ENCODE measurements at places on chromosomes 7 and 10. TPM values are rescaled to one million over a fixed set of nuclear protein-coding genes. Genes with fewer than 3 reads are reported as not detected.
A peak's percentile ranks its signal among the peaks of the same experiment; 100 is the strongest.

DNA sequence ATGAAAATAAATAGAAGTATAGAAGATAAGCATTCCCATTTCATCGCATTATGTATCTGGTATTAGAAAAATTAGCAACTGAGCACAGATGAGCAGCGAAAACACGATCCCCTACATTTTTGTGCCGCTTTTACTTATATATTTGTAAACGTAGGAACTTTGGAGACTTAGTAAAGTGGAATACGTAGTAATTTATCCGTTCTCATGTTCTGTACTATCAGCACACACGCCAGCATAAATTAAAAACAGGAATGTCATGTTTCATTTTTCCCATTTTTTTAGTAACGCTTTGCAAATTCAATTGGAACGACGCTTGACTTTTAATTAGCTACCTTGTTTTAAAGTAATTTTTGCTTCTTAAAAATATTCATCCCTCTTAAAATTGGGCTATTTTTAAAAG lies 2.4 kb downstream of the ZNRF2 start:
- DNase-seq: no peak
- peaks cover 3% of the 10 kb centered on the region for H3K36me3 ChIP-seq
- H3K4me1 ChIP-seq: peaks cover 23% of the 10 kb centered on the region
- peak overlapping the region; percentile 83 for H3K4me3 ChIP-seq
- H3K27ac ChIP-seq: peak overlapping the region; percentile 12
- H3K27me3 ChIP-seq: no peaks in the 10 kb centered on the region

GRCh38 chr10:79937701-79938151 lies 11.2 kb downstream of the SFTPD start:
- H3K4me1 ChIP-seq: no peaks in the 10 kb centered on the region
- H3K27me3 ChIP-seq: peaks cover 3% of the 10 kb centered on the region
- H3K4me3 ChIP-seq: no peak overlapping the region

DNA sequence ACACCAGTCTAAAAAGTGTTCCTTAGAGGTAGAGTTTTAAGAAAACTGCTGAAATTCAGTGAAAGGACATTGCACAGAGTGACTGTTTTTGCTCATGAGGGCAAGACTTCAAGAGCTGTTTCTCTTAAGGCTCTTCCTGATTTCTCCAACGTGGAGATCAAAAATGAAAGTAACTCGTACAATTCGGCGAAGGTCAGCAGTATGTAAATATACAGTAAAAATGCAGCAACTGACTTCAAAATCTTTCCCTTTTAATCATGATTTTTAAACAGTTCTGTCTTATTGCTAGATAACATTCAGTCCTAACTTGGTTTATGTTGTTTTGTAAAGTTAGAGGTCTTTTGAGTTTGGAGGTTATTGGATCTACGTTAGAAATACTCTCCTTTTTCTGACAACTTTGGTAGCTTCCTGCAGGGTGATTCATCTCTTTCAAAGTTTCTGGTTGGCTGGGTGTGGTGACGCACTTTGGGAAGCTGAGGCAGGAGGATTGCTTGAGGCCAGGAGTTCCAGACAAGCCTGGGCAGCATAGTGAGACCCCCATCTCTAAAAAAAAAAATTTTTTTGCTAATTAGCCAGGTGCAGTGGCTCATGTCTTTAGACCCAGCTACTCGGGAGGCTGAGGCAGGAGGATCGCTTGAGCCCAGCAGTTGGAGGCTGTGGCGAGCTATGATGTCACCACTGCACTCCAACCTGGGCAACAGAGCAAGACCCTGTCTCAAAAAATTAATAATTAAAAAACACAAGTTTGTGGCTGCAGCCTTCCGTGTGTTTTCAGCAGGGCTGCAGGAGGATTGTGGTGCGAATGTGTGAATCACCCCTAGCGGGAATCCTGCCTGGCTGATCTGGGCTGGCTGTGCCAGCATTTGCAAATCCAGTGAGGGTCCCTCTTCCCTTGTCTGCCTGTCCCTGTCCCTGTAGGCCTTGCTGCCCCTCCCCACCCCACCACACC lies 29.2 kb upstream of the AP5Z1 start:
- DNase-seq: no peak
- H3K27me3 ChIP-seq: no peaks in the 10 kb centered on the region
- peaks cover 28% of the 10 kb centered on the region for H3K36me3 ChIP-seq
- peak overlapping the region; percentile 60 for H3K4me3 ChIP-seq

GRCh38 chr10:75765789-75766096 lies 334.3 kb downstream of the LRMDA start:
- H3K4me3 ChIP-seq: no peak overlapping the region
- peaks cover 19% of the 10 kb centered on the region for H3K4me1 ChIP-seq
- no peak for DNase-seq
- no peaks in the 10 kb centered on the region for H3K36me3 ChIP-seq
- no peaks in the 10 kb centered on the region for H3K27me3 ChIP-seq

- no peaks in the 10 kb centered on the region for H3K4me1 ChIP-seq
- no peak for DNase-seq
- peaks cover 19% of the 10 kb centered on the region for H3K36me3 ChIP-seq
- H3K4me3 ChIP-seq: no peak overlapping the region
These were observed 10.0 kb upstream of the STK31 start for GRCh38 chr7:23700046-23700445.

DNA sequence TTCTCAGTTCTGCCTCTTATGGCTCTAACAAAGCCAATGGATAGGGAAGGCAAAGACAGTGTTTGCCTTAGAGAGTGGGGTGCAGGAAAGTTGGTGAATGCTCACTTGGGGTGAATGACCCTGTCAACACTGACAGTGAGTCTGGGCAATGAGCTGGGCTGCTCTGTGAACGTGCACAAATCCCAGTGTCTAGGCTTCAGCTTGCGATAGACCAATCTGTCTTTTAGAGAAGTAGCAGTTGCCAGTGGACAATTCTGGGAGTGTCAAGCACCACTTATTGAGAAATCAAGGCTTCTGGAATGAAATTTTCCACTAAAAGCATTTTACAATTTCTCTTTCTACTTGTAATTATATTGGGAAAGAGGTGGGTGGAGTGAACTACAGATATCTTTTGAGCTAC lies 141.4 kb downstream of the HERPUD2 start:
- H3K36me3 ChIP-seq: peaks cover 2% of the 10 kb centered on the region
- H3K27me3 ChIP-seq: peaks cover 14% of the 10 kb centered on the region
- no peak overlapping the region for H3K27ac ChIP-seq
- DNase-seq: no peak
- H3K4me3 ChIP-seq: no peak overlapping the region

Gene WEE2
- not detected for total RNA-seq

GRCh38 chr7:127391591-127392181 lies 822 bp downstream of the ZNF800 start:
- H3K4me3 ChIP-seq: peak overlapping the region; percentile 97
- no peak for DNase-seq
- peaks cover 36% of the 10 kb centered on the region for H3K4me1 ChIP-seq

DNA sequence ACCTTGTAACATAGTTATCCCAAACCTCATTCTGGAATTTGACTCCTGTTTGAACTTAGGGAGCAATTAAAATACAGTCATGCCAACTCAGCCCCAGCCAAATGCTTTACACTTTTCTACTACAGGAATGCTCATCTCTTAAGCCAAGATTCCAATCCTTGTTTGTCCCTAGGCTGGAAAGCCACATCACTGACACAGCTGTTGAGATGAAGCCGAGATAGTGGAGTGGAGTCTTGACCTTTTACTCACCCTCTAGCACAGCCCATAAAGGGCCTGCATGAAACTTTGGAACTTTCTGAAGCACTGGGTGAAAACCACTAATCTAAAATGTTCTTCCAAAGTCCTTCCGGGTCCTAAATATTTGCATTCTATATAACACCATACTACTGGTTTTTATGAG lies 247.3 kb downstream of the ETV1 start:
- H3K27me3 ChIP-seq: no peaks in the 10 kb centered on the region
- H3K4me3 ChIP-seq: no peak overlapping the region
- no peaks in the 10 kb centered on the region for H3K36me3 ChIP-seq
- H3K4me1 ChIP-seq: peaks cover 10% of the 10 kb centered on the region
- DNase-seq: no peak

Gene IFIT2
- 3.3 TPM for total RNA-seq

Gene NDUFB8
- 124 TPM for total RNA-seq

Gene CRHR2
- not detected for total RNA-seq

GRCh38 chr7:96495751-96496216 lies 173.9 kb upstream of the SLC25A13 start:
- peaks cover 2% of the 10 kb centered on the region for H3K27me3 ChIP-seq
- peaks cover 6% of the 10 kb centered on the region for H3K4me1 ChIP-seq
- H3K4me3 ChIP-seq: no peak overlapping the region
- H3K36me3 ChIP-seq: no peaks in the 10 kb centered on the region

Gene GRM3
- total RNA-seq: not detected

DNA sequence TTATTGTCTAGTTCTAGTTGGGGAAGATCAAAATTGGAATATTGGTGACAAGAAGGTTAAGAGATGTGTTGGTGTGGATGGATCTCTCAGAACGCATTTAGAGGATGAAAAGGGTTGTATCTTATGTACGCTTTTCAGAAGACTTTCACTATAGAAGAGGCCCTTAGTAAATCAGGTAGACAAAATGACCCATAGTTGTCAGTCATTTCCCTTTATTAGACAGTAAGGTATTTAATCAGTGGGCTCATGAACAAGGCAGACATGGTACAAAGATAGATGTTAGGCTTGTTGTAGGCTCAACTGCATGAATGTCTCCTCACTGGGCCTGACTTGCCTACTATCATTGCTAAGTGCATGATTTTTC lies 359.2 kb downstream of the PHF14 start:
- H3K27ac ChIP-seq: no peak overlapping the region
- no peak for DNase-seq
- no peaks in the 10 kb centered on the region for H3K36me3 ChIP-seq
- H3K27me3 ChIP-seq: no peaks in the 10 kb centered on the region

Gene GRM8
- not detected for total RNA-seq

GRCh38 chr7:44505595-44505994 lies 15.1 kb upstream of the NUDCD3 start:
- no peak for DNase-seq
- H3K27me3 ChIP-seq: peaks cover 36% of the 10 kb centered on the region
- no peak overlapping the region for H3K27ac ChIP-seq
- no peaks in the 10 kb centered on the region for H3K36me3 ChIP-seq
- no peak overlapping the region for H3K4me3 ChIP-seq

GRCh38 chr7:141630621-141631020 lies 71.3 kb downstream of the DENND11 start:
- no peaks in the 10 kb centered on the region for H3K27me3 ChIP-seq
- no peak for DNase-seq
- no peaks in the 10 kb centered on the region for H3K4me1 ChIP-seq
- H3K27ac ChIP-seq: no peak overlapping the region
- H3K4me3 ChIP-seq: no peak overlapping the region
- H3K36me3 ChIP-seq: peaks cover 13% of the 10 kb centered on the region

- no peaks in the 10 kb centered on the region for H3K36me3 ChIP-seq
- peaks cover 16% of the 10 kb centered on the region for H3K27me3 ChIP-seq
These were observed 3.2 kb downstream of the SFMBT2 start for GRCh38 chr10:7407368-7408290.

- H3K4me1 ChIP-seq: peaks cover 13% of the 10 kb centered on the region
- H3K27me3 ChIP-seq: peaks cover 20% of the 10 kb centered on the region
- H3K4me3 ChIP-seq: no peak overlapping the region
- H3K36me3 ChIP-seq: peaks cover 2% of the 10 kb centered on the region
These were observed 229.1 kb upstream of the GRB10 start for GRCh38 chr7:51011710-51012350.

Gene CYP3A7
- total RNA-seq: not detected

Gene NAT16
- total RNA-seq: not detected

Gene ASB4
- total RNA-seq: not detected

DNA sequence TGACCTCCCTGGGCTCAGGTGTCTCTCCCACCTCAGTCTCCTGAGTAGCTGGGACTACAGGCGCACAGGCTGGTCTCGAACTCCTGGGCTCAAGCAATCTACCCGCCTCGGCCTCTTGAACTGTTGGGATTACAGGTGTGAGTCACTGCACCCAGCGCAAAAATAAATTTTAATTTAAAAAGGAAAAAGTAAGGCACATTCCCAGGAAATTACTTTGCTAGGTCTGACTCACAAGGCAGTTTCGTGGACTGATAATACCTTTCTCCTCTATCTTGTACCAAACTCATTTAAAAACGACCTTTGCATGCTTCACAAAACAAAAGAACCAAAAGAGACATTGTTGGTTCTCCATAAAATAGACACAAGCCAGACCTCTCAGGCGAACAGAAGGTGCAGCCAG lies 29.7 kb downstream of the PARP12 start:
- H3K4me3 ChIP-seq: no peak overlapping the region
- H3K27me3 ChIP-seq: no peaks in the 10 kb centered on the region
- no peak overlapping the region for H3K27ac ChIP-seq
- peaks cover 20% of the 10 kb centered on the region for H3K36me3 ChIP-seq
- no peak for DNase-seq
- H3K4me1 ChIP-seq: peaks cover 12% of the 10 kb centered on the region

- H3K36me3 ChIP-seq: no peaks in the 10 kb centered on the region
- no peaks in the 10 kb centered on the region for H3K4me1 ChIP-seq
- H3K27me3 ChIP-seq: peaks cover 16% of the 10 kb centered on the region
- no peak for DNase-seq
- H3K4me3 ChIP-seq: no peak overlapping the region
- no peak overlapping the region for H3K27ac ChIP-seq
These were observed 51.9 kb upstream of the SKAP2 start for GRCh38 chr7:26916336-26916735.

DNA sequence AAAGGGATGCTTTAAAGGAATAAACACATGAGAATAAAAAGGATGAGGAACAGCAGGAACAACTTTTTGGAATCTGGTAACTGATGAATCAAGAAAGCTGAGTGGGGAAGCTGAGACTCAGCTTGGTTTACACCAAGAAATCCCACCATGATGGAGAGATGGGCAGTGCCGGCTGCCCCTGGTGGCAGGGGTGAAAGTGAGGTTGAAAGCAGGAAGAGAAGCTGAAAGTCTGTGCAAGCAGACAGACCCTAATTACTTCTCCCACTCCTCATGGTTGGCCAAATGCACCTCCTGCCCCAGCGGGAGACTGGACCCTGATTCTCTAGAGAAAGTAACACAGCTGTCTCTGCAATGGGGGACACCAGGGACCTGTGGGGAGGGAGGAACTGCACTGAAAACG lies 57.6 kb upstream of the NANOS1 start:
- H3K27ac ChIP-seq: no peak overlapping the region
- no peaks in the 10 kb centered on the region for H3K4me1 ChIP-seq
- H3K4me3 ChIP-seq: no peak overlapping the region
- H3K27me3 ChIP-seq: peaks cover 3% of the 10 kb centered on the region
- peaks cover 6% of the 10 kb centered on the region for H3K36me3 ChIP-seq

Data from chondrocyte (in vitro differentiated cells).